ENCODE measurements at places on chromosomes 6 and 20.

DNA sequence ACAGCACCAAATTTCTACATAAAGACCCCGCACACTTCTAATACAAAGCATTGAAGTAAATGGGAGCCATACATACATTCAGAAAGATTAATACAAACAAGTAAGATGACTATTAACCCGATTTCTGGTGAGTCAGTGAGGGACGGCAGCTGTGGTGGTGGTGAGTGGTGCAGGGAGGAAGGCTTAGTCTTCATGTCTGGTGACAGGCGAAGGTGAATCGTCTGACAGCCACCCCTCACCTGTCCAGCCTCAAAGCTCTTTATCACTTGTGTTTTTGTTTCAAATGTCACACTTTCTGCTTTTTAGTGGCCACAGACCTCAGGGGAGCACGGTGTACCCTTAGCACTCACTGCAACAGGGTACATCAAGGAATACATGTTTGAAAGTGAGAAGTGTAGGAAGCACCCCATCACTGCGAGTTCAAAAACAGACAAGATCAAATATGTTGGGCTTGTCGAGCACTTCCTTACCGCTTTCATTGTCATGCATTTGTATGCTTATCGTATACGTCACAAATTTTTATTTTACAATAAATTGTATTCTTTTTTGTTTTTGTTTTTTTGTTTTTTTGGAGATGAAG lies 63.5 kb downstream of the IRF4 start:
- no peak for DNase-seq

- no peak for DNase-seq
Observed at GRCh38 chr6:132136981-132137380, 185.8 kb upstream of the CCN2 start.

DNA sequence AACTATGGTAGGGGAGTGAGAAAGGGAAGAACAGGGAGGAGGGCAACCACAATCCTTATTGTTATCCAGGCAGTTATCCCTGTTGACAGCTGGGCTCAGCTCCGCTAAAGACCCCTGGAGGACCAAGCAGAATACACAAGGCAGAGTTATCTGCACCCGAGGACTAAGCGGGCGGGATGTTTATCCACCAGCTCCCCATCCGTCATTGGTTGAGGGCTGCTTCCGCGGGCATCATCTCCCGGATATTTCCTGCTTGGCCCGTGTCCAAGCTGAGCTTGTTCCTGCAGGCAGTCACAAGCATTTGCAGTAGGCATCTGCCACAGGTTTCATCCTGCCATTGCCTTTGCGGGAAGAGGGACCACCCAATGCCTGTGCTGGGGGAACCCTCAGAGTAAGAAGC lies 102.1 kb downstream of the DLGAP4 start:
- DNase-seq = no peak

GRCh38 chr20:5001174-5002076 lies at the start of gene SLC23A2:
TSS of gene SLC23A2 (minus strand) at chr20:5001510. CDS start at chr20:4932562, 68,948 bp downstream.
- no peak for DNase-seq

DNA sequence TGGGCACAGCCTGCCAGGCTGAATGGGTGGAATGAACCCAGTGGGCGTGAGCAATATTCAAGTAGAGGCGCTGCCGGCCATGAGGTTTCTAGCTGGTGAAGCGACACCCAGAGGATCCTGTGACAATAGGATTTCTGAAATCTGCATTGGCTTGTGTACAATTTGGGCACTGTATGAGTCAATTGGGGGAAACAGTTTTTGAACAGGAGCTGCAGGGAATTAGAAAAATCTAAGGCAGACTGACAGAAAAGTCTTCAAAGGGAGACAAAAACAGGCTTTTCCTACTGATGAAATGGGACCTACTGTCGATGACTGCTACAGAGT lies 148.8 kb upstream of the PROKR2 start:
- no peak for DNase-seq

DNA sequence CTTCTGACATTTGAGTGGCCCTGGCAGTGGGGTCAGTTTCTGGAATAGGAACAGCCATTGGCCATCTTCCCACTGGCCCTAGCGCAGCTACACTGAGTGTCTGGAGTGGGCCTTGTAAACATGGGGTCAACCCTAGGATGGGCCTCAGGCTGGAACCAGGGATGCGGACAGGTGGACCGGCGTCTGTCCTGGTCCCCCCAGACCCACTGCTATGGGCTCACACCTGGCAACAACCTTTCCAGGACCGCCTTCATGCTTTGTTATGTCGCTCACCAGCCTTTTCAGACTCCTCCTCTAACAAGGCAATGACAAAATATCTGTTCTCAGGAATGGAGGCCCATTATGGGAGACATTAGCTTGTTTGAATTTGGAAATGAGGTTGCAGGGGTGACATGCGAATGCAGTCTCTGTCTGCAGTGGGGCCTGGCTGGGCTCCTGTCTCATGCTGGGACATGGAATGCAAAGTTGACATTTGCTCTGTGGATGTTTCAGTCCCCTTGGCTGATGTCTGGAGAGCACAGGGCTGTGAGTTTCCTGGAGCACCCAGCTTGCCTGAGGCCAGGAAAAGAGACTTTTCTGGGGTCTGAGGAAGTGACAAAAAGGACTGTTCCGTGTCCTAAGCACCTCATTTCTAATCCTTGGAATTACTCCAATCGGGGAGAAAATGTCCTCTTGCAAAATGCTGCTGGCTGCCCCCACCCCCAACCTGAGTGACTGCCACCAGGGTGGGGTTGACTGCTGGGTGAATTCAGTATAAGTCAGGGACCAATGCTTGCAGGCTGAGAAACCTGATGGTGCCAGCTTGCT lies 98.7 kb upstream of the PMEPA1 start:
- no peak for DNase-seq

DNA sequence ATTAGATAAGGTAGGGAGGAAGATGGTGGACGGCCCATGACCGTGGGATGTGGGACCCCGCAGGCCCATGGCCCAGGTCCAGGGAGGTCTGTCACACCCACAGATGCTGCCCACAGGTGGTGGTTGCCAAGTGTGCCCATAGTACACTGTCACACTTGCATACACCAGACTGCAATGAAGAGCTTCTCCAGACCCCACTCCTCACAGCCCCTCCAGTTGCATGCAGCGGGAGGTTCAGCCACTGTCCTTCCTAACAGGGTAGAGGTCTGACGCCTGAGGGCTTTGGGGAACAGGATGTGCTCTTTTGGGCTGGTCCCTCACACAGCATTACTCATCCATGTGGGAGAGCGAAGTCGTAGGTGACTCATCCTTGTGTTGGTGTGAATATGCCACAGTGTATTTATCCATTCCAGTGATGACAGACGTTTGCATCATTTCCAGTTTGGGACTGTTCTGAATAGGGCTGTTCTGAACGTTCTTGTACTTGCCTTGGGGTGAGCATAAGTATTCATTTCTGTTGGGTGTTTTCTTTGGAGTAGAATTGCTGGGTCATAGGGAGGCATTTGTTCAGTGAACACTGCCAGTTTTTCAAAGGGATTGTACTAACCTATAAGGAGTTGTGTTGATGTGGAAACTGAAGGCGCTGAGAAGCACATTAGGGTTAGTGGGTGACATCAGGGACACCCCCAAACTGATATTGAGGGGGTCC lies 10.1 kb upstream of the PYGB start:
- no peak for DNase-seq

- DNase-seq = no peak
Observed at GRCh38 chr20:47311967-47312681, 44.4 kb downstream of the ZMYND8 start.

GRCh38 chr6:127924440-127924839 lies 23.6 kb upstream of the THEMIS start:
- DNase-seq = no peak

DNA sequence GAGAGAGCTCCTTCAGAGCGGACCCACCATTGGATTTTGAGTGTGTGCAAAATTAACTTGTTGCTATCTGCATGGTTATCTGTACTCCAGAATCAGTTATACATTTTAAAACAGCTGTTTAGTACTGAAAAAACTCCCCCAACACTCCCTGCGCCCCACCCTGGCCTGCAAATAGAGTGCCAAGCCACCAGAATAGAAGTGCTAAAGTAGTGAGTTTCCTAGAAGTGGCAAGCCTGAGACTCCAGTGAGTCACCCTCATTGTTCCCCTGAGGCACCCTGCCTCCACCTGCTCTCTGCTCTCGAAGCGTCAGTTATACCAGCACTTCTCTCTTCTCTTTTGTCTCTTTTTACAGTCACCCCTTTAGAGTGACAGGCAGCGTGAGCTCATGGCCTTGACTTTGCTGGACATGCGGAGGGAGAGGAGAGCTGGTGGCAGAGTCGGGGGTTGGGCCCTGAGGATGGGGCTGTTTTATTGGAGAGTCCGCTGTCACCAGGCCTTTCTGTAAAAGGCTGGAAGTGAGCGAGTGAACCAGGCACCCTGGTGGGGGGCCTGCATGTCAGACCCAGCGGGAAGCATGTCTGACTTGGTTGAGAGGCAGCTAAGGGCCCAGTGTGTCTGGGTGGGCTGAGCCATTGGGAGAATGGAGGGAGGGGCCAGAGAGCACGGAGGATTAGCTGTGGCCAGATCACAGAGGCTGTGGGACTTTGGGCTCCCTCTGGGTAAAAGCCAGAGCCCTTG lies 10.4 kb downstream of the IGF2R start:
- no peak for DNase-seq

GRCh38 chr6:43284991-43285781 lies 12.9 kb upstream of the SLC22A7 start:
- DNase-seq = no peak

- DNase-seq = no peak
Observed at GRCh38 chr6:111922454-111923297, 49.4 kb upstream of the FYN start.

DNA sequence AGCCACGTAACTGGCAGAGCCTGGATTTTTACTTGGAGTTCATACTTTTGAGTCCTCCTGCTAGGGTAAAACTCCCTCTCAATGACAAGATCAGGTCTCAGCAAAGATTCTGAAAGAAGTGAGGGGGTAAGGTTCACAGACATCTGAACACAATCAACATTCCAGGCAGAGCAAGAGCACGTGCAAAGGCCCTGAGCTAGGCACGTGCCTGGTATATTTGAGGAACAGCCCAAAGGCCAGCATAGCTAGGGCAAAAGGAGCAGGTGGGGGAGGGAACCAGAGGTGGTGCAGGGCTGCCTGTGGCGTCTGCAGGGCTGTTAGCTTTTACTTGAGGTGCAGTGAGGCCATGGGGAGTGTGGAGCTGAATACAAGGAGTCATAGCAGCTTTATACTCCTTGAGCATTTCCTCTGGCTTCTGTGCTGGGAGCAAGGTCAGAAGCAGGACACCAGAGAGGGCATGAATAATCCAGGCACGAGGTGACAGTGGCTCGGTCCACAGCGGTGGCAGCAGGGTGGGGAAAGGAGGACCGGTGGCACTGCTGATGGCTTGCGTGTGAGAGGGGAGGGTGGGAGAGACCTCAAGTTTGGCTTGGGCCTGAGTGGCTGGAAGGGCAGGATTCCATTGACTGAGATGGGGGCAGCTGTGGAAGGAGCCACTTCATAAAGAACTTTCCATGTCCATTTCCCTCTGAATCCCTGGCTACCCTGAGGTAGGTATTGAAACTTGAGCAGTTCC lies 57.0 kb downstream of the DLGAP4 start:
- DNase-seq = no peak

DNA sequence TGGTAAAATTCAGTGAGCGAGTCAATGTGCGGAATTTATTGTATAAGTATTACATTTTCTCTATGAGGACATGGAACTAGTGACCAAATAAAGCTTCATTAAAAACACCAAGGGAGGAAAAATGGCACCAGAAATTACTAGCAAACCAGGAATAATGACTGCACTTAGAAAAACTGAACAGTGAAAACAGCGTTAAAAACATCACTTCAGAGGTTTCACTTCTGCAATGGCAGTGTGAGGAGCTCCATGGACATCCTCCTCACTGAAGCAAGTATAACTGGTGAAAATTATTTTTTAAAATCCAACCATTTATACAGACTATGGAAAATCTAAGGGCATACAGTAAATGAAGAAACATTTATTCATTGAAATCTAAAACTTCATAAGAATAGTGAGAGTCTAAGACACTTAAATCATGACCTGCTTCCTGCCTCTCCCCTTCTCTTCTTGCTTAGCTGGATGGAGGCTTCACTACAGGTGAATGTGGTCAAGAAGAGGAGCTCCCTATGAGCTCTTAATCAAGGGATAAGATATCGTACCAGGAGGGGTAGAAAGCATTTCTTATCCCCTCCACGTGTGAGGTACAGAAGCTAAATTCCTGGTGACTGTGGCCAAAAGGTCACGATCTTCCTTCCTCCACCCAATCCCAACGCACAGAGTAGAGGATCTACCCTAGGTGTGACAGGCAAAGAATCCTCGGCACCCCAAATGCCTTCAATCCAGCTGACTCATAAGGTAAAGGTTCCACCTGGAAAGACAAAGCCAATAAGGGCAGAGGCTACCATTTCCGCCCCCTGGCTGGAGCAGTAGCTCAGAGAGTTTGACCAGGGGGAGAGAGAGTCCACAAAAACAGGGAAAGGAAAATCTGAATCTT lies 12.3 kb upstream of the ASF1A start:
- DNase-seq = no peak

GRCh38 chr6:33634161-33634727 lies 13.1 kb downstream of the ITPR3 start:
- DNase-seq = no peak

GRCh38 chr6:13383328-13384163 lies 55.2 kb upstream of the TBC1D7 start:
- DNase-seq = no peak

DNA sequence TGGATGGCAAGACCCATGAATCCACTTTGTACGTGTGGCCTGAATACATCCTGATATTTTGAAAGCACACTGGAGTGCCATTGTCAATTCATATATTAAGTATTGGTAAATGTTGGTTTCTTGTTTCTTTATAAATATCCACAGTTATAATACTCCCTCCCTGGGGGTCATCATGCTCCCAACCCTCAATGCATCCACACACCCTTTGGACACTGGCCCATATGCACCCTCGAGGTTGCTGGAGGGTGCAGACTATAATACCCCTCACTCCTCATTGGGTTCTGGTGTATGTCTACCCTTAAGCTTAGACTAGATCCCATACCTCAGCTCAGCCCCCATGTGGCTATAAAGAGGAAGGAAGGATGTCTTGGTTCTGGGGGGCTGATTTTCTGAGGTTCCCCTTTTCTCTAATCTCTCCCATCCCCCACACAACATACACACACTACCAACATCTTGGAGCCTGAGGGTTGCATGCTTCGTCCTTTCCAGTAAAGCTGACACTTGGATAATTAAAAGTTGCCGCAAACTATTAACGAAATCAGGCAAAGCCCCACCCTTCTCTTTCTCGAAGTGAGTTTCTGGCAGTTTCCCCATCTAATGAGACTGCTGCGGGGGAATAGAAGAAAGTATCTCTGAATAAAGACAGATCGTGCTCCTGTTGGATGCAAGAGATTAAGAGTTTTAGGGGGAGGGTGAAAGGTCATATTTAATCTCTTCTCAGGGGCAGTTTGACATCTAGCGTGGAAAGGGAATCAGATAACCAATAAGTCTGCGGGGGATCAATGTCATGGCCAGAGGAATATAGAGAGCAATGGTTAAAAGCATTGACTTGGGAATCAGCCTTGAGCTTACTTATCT lies 7.4 kb downstream of the PIM1 start:
- no peak for DNase-seq

Data from H1 (cell line).